ENCODE measurements at places on chromosomes 6 and 20.

DNA sequence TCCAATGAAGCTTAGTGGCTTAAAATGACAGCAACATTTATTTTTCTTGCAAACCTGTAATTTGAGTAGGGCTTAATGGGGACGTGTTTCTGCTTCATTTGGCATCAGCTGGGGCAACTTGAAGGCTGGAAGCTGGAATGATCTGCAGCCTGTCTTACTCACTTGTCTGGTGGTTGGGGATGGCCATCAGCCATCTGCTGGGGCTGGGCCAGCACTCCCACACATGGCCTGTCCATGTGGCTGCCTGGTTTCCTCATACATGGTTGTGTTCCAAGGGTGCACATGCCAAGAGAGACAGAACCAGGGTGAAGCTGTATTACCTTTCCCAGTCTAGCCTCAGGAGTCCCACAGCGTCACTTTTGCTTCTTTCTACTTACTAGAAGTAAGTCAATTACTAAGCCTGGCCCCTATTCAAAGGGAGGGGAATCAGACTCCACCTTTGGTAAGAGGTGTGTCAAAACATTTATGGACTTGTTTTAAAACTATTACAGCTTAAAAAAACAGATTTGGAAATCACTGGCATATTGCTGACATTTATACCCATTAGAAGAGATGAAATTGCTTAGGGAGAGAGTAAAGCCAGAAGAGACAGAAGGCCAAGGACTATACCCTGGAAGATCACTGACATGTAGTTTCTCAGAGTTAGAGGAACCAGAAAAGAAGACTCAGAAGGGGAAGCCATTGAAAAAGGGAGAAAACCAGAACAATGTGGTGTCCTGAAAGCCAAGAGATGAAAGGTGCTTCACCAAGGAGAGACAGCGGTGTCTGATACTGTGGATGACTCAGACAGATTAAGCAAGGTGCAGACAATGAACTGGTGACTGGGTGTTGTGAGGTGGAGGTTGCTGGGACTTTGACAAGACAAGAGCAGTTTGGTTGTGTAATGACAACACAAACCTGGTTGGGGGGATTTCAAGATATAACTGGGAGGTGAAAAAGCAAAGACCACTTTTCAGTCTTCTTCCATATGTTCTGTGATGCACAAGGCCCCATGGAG is 345.2 kb downstream of the GJA1 start:
- no peak for DNase-seq

DNA sequence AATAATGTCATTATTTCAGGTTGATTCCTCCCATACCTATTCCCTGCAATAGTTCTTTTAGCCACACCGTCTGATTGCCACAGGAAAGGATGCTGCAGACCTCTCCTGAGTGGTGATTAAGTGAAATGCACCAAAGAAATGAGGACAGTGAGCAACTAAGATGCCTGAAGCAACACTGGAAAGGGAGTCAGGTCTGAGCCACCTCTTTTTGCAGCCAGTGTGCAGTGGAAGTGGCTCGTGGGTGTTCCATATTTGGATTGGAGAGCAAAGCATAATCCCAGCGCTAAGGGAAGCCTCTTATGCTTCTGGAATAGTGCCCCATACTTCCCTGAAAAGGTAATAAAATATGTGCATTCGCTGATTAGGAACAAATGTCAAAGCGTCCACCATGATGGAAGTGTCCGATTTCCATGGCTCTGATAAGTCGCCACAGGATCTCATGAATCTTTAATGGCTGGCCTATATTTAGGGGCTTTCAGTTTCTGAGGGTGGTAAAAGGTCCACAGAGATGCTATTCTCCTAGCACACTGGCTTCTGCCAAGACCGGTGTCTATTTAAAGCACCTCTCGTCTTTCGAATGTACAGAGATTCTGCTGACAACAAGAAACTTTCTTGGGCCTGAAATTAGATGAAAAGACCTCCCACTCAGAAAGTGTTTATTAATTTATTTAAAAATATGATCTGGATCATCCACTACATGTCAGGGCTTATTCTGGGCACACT is 253.9 kb downstream of the SLC24A3 start:
- DNase-seq, result no peak

- no peak for DNase-seq
Observed at GRCh38 chr6:153944201-153944600, 94.8 kb upstream of the OPRM1 start.

DNA sequence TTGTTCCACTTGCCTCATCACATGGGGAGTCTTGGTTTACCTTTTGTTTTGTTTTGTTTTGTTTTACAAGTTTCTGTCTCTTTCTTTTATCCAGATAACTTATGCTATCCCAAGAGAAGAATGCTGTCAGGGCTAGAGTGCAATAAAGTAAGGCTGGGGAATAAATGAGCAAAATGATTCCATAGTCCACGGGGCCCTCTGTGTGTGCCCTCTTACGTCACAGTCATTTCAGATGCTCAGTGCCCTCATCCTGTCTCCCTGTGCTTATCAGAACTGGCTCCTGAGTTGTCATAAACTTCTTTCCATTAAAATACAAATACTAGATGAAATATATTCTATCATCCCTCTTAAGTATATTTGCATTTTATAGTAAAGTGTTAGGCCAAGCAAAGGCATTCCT is 30.8 kb upstream of the ENPP1 start:
- no peak for DNase-seq

DNA sequence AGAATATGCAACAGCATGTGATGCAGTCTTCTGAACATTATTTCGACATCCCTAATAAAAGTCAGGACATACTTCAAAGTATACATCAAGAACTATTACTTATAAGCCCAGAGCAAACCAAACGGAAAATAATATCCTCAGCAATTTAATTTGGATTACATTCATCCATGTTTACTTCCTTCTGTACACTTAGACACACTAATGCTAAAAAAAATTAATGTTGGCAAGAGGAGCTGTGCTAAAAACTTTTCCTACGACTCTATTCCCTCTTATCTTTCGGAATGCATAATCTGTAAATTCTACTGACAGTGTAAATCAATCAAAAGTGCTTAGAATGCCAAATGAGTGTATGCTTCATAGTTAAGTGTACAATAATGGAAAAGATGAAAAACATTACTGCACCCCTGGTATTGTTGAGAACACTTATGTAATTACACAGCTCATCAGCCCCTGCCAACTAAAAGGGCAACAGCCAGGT is 301.2 kb upstream of the HSF2 start:
- DNase-seq, result no peak

DNA sequence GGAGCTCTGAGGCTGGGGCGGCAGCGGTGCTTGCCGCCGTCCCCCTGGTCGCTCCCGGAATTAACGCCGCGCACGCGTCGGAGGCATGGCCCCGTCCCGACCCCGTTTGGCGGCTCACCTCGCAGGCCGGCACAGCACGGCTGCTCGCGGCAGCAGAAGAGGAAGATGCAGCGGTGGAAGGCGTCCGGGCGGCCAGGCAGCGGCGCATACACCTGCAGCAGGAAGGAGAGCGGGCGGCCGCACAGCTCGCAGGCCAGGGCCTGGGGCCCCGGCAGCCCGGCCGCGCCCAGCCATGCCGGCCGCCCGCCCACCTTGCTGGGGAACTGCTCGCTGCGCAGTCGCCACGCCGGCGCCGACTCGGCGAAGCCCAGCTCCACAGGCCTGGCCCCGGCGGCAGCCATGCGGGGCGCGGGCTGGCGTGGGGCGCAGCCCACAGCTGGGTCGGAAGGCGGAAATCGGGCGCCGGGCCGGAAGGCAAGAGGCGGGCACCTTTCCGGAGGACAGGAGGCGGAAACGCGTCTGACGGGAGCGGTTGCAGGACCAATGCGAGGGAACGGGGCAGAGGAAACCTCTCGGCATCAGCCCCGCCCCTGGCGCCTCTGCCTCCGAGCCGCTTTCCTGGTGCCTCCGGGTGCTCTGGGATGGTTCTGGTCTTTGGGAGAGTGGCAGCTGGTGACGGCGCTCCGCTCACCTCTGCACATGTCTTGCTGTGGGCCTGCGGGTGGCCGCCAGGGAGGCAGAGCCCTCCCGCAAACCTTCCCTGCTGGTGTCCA is at the start of gene PDCD2:
PDCD2 (minus strand) TSS at position 457 of the 773 bp plus-strand sequence; CDS start at position 401, 56 bp downstream.
- DNase-seq, result peak; percentile 84

- DNase-seq, result no peak
Observed at GRCh38 chr6:168022488-168023321, 25.2 kb downstream of the KIF25 start.

Data from stimulated activated CD4-positive, alpha-beta T cell treated with anti-CD3 and anti-CD28 coated beads, TNF-alpha, amount 100 ng/mL, for 1 hour (primary cell).